ENCODE measurements at places on chromosomes 11 and 22. TPM values are rescaled to one million over a fixed set of nuclear protein-coding genes. Genes with fewer than 3 reads are reported as not detected.
A peak's percentile ranks its signal among the peaks of the same experiment; 100 is the strongest.

CARNS1 gene
- 1.5 TPM for polyA plus RNA-seq

DNA sequence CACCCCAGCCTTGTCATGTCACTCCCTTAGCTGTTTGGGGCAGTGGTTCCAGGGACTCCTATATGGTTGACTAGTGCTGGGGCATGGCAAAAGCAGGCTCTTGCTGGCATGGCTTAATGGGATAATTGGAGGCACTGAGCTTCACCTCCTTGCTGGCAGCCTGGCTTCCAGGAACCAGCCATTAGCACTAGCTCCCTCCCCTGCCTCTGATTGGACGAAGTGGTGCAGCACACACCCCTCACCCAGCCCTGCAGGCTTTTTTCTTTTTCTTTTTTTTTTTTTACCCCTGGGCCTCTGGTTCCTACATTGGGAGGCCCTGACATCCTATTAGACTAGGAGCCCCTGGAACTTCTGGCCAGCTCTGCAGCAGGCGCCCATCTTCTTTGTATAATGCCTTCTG lies 18.6 kb downstream of the PHLDB1 start:
- no peak for DNase-seq

MYEOV gene
- polyA plus RNA-seq = 0.82 TPM

CCDC188 gene
- 1.1 TPM for polyA plus RNA-seq

ILK gene
- polyA plus RNA-seq = 91.1 TPM

RIN1 gene
- polyA plus RNA-seq = 6.9 TPM

DNA sequence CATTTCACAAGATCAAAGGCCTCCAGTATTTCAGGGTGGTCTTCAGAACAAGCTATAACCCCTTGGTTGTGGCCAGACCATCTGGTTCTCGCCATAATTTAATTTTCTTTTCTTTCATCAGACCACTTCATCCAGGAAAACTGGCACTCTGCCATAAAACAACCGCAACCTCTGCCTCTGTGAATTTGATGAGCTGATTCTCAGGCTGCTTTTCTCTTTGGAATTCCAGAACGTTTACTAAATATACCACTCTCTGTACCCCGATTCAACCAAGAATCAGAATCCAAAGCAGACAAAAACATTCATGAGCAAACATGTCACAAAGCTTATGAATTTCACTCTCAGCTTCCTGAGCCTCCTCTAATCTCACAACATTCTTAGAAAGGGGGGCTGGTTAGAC lies 331.8 kb upstream of the SYN3 start:
- peak; percentile 82 for DNase-seq

DNA sequence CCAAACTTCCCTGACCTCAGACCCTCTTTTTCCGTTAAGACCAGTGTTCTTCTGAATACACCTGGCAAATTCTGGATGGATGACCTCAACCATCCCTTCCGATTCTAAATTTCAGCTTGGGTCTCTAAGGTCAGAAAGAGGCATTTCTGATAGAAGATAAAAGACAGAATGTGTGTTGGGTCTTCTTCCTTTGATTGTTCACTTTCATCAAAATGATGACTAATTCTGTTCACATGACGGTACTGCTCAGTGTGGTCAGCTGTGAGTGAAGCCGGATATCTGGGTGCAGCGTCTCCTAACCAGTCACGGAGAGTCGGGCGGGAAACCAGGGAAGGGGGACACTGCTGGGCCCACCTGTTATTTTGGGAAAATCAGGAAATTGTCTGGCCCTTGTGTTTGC lies 151.6 kb upstream of the NAV2 start:
- no peak for DNase-seq

DNAJB13 gene
- polyA plus RNA-seq = 5.4 TPM

DNA sequence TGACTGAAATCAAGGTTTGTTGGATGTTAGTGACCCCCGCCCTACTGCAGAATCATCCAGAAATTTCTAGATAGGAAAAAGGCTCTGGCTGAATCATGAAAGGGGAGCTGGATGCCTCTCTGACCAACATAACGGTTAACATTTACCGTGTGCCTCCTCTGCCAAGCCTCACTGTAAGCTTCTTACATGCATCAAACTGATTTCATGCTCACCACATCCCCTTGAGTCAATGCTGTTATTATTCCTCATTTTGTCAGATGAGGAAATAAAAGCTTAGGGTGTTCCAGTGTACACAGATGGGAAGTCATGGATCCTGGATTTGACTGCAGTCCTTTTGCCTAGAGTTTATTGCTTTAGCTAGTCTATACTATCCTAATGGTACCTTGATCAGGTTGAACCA lies 5.9 kb upstream of the HMOX1 start:
- DNase-seq = no peak

GRCh38 chr11:22752908-22753310 lies 76.7 kb downstream of the SVIP start:
- no peak for DNase-seq

DNA sequence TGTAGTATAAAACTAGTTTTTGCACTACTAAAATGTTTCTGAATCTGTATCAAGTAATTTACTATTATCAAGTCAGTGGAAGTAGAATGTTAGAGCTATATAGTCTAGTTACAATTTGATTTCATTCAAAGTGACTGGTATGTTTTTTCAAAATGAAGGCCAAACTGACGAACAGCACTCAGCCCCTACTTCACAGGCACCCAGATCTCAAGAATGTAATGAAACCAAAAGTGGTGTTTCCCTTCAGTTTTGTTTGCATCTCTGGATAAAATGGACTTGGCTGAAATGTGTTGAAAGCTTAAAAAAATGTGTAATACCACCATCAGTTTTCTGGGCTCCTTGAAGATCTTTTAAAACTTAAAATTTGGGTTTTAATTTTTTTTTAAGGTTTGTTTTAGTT lies 46.4 kb downstream of the QSER1 start:
- no peak for DNase-seq

- no peak for DNase-seq
Observed at GRCh38 chr11:79330651-79331050, 110.2 kb downstream of the TENM4 start.

GRCh38 chr11:63508009-63508408 lies 2.1 kb downstream of the LGALS12 start:
- peak; percentile 29 for DNase-seq

DNA sequence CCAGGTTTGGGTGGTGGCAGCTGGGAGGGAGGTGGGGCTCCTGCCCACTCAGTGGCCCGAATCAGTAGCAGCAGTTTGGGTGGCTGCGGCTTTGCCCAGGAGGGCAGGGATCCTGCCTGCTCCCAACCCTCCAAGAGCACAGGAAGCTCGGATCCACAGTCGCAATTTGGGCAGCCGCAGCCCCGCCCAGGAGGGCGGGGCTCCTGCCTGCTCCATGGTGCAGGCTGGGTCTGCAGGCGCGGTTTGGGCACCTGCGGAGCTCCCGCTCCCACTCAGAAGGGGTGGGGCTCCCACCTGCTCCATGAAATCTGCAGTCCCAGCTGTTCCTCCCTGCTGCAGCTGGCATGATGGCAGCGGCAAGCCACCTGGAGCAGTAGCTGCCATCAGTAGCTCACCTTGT lies 38.1 kb upstream of the CALCB start:
- no peak for DNase-seq

CASTOR1 gene
- polyA plus RNA-seq = 14.1 TPM
